ENCODE measurements at places on chromosomes 12 and 14. TPM values are rescaled to one million over a fixed set of nuclear protein-coding genes. Genes with fewer than 3 reads are reported as not detected.

GRCh38 chr12:14281539-14281938 lies 83.9 kb upstream of the ATF7IP start:
- DNase-seq: no peak

- DNase-seq: no peak
Measured at GRCh38 chr12:43694879-43695278, 63.7 kb downstream of the PUS7L start.

DNA sequence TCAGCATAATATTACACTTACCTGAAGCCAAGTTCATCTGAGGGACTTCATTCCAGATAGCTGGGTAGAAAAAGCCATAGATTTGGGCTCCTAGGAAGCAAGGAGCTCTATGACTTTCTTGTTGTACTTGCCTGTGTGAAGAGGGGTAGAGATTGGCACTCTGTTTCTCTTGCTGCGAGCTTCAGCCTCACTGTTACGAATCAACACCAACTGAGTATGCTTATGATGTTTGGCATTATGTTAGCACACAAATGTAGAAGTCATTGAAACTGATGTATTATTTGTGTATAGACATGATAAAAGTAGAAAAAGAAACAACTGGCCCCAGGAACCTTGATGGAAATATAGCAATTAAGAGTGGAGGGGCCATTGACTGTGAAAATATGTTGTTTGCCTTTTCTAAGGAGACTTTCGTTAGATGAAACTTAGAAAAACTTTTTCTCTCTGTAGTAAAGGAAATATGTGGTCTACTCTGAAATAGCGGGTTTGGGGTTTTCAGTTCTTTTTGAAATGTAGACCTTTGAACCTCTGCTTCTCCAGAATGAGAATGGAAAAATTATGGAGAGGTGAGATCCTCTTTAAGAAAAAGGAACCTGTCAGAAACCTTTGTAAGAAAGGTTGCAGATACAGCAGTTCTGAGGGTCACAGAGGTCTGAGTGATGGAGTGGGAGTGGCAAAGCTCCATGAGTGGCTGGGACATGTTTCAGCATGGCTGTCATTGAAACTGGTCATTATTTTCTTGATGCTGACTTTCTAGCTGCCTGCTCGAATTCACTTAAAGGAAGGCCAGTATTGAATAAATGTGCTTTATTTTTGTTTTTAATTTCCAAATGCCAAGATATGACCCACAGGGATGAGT lies 159.9 kb downstream of the GCH1 start:
- DNase-seq: no peak

- DNase-seq: no peak
Measured at GRCh38 chr12:47896633-47897032, 8.2 kb downstream of the VDR start.

DNA sequence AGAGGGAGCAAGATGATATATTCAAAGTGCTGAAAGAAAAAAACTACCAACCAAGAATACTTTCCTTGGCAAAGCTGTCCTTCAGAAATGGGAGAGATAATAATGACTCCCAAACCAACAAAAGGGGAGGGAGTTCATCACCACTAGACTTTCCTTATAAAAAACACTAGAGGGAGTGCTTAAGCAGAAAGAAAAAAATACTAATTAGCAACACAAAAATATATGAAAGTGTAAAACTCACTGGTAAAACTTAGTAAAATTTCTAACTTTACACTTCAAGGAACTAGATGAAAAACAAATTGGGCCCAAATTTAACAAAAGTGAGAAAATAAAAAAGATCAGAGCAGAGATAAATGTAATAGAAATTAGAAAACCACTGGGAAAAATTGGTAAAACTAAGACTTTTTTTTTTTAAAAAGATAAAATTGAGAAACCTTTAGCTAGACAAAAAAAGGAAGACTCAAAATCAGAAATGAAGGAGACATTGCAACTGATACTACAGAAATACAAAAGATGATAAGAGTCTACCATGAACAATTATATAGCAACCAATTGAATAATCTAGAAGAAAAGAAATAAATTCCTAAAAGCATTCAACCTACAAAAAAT lies 60.4 kb upstream of the FAR2 start:
- peak; percentile 37 for DNase-seq

DNA sequence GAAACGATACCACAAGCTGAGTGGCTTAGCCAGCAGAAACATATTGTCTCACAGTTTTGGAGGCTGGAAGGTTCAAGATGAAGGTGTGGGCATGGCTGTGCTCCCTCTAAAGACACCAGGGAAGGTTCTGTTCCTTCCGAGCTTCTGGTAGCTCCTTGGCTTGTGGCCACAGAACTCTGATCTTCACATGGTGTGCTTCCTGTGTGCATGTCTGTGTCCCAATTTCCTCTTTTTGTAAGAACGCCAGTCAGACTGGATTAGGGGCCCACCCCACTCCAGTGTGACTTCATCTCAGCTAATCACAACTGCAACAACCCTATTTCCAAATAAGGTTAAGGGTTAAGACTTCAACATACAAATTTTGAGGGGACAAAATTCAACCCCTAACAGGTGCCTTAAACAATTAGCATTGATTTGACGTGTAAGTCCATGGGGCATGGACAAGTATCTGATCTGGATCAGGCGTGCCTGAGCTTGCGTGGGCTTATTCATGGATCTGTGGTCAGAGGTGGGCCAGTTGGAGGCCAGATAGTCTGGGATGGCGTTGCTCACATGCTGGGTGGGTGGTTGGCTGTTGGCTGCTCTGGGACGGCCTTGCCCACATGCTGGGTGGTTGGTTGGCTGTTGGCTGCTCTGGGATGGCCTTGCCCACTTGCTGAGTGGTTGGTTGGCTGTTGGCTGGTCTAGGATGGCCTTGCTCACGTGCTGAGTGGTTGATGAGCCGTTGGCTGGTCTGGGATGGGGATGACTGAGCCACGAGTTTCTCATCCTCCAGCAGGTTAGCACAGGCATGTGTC lies 88.5 kb downstream of the LGMN start:
- no peak for DNase-seq

GRCh38 chr12:115264605-115265004 lies 580.6 kb upstream of the TBX3 start:
- no peak for DNase-seq

- peak; percentile 81 for DNase-seq
Measured at GRCh38 chr14:73460691-73461127, 2.4 kb upstream of the NUMB start.

DNA sequence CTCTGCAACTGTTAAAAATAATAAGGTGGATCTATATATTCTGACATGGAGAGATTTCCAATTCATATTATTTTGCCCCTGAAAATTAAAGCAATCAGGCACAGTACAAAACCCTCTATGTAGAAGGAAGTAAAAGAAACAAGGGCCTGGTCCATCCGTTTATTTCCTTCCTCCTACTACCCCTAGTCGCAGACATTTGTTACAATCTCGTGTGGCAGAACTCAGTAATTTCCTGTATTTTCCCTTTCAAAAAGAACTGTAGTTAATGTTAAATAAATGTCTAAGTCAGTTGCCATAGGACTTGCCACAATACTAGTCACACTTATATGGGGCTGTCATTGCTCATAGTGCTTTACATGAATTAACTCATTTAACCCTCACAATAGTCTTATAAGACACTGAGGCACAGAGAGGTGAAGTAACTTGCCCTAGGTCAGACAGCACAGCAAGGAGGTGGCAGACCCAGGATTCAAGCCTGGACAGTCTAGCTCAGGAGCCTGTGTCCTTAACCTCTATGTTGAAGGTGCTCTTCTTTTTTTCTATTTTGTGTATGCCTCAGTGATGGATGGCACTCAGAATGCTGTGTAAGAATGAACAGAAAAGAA lies 24.2 kb downstream of the NINJ2 start:
- no peak for DNase-seq

DNA sequence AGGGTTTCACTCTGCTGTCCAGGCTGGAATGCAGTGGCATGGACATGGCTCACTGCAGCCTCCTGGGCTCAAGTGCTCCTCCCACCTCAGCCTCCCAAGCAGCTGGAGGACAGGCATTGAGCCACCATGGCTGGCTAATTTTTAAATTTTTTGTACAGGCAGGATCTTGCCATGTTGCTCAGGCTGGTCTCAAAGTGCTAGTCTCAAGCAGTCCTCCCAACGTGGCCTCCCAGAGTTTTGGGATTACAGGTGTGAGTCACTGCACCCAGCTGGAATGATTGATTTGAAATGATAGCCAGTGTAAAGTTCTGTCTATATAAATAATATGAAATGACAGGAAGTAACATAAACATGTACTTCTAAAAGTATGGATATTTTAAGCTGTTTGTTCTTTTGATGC lies 172.7 kb downstream of the FUT8 start:
- DNase-seq: no peak

- peak; percentile 24 for DNase-seq
Measured at GRCh38 chr12:40171501-40171900, 53.3 kb upstream of the LRRK2 start.

- no peak for DNase-seq
Measured at GRCh38 chr12:57128519-57129247, 400 bp downstream of the LRP1 start.

GRCh38 chr12:132066345-132066685 lies 77.8 kb downstream of the DDX51 start:
- no peak for DNase-seq

GRCh38 chr12:45685680-45686079 lies 43.8 kb upstream of the ARID2 start:
- no peak for DNase-seq

DNA sequence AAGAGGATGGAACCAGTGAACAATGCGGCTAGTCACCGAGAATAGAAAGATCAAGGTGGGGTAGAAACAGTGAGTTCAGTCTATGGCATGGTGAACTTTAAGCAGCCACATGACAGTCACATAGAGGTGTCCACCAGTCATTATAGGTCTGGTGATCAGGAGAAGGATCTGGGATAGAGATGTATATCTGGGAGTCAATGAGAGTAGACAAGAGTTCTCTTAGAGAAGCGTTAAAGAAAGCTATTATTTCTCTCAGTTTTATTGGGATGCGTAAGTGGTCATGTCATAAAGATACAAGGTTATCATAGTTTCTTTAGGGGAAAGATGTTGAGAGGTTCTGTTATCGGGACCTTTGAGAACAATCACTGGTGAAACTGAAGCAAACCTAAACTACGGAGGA lies 136.1 kb upstream of the SLC38A2 start:
- DNase-seq: no peak

GRCh38 chr12:25866586-25867378 lies 91.7 kb upstream of the RASSF8 start:
- no peak for DNase-seq

DNA sequence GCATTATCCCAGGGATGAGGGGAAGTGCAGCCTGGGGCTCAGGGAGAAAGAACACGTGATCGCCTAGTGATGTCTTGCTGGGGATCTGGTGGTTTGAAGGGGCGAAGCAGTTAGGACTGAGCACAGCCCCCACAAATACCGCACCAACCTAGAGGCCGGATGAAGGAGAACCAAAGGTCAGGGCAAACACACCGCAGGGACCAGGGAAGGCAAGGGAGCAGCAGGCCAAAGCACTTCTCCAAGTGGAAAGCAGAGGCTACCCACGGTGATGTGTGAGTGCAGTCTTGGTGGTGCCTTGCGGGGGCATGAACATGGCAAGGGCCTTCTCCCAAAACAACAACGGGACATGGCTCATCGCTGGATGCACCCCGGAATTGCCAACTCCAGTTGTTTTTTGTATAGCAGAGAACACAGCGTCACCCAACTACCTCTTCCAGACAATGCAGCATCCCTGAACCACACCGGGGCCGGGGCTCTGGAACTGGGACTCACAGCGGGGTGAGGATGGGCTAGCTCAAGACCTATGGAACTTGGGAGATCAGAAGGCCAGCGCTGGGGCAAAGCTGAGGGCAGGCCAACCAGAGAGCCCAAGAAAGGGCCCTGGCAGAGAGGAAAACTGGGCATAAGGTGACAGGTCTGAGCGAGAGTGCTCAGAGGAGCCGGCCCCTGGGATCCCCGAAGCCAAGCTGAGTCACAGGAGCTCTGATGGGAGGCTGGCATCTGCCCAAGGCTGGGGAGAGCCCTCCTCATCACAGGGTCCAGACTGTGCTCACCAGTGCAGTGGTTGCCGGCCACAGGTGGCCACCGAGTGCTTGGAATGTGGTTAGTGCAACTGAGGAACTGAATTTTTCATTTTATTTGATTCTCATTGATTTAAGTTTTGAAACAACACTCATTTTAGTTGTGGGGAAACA lies 11.1 kb downstream of the GALNT16 start:
- DNase-seq: no peak

GRCh38 chr12:123813349-123813748 lies 51.2 kb downstream of the DNAH10 start:
- DNase-seq: peak; percentile 57

GRCh38 chr12:100859063-100859627 lies 64.6 kb downstream of the ANO4 start:
- no peak for DNase-seq

GRCh38 chr12:78853231-78853630 lies 11.3 kb upstream of the SYT1 start:
- DNase-seq: no peak

GRCh38 chr14:105528586-105529318 lies 2.4 kb downstream of the TMEM121 start:
- DNase-seq: no peak

DNA sequence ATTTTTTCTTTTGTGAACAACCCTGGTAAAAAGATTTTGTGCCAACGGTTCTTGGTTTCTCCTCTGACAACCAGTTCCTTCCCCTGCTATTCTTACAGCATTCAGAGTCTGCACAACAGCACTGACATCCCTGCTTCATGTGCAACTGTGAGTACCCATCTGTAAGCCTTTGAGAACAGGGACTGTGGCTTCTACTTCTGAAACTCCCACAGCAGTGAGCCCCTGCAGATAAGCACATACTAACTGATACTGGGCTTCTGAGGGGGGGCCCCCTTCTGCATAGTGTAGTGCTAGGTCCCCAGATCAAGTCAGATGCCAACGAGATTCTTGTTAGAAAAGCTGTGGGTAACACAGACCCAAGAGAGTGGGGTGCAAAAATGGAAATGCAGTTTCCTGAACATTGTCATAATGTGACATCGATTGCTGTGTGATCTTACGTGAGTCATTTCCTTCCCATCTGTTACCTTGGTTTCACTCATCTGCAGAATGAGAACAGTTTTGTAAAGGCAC lies 11.1 kb upstream of the NINJ2 start:
- no peak for DNase-seq

GRCh38 chr12:110262442-110263388 lies 18.3 kb upstream of the ATP2A2 start:
- no peak for DNase-seq

The PLD4 gene
- total RNA-seq: 0.16 TPM

The HELB gene
- 3.0 TPM for total RNA-seq

The NCKAP5L gene
- total RNA-seq: 27.9 TPM

The CMKLR1 gene
- not detected for total RNA-seq

The FAR2 gene
- 22.5 TPM for total RNA-seq

The C12orf60 gene
- 0.99 TPM for total RNA-seq

The OR10AD1 gene
- total RNA-seq: not detected

The GZMH gene
- total RNA-seq: not detected

The CHMP4A gene
- total RNA-seq: 70.7 TPM

The ADSS1 gene
- total RNA-seq: 4.8 TPM

The TMEM229B gene
- total RNA-seq: 0.81 TPM

The ENDOU gene
- total RNA-seq: not detected

The FITM1 gene
- not detected for total RNA-seq

The TSPAN11 gene
- total RNA-seq: 2.0 TPM

The SLC10A1 gene
- not detected for total RNA-seq
